ENCODE measurements at places on chromosomes 3 and 15.
A peak's percentile ranks its signal among the peaks of the same experiment; 100 is the strongest.

GRCh38 chr3:3084890-3085289 is 25.3 kb downstream of the IL5RA start:
- H3K4me1 ChIP-seq: no peaks in the 10 kb centered on the region
- H3K4me3 ChIP-seq: no peak overlapping the region
- H3K27ac ChIP-seq: no peak overlapping the region
- H3K27me3 ChIP-seq: no peaks in the 10 kb centered on the region

- H3K4me3 ChIP-seq: no peak overlapping the region
- no peaks in the 10 kb centered on the region for H3K36me3 ChIP-seq
- no peak overlapping the region for H3K27ac ChIP-seq
- H3K4me1 ChIP-seq: peaks cover 8% of the 10 kb centered on the region
- DNase-seq: no peak
Observed at GRCh38 chr15:65924004-65924403, 54.7 kb downstream of the RAB11A start.

GRCh38 chr15:87579537-87579936 is 677.0 kb downstream of the NTRK3 start:
- no peaks in the 10 kb centered on the region for H3K36me3 ChIP-seq
- H3K4me3 ChIP-seq: no peak overlapping the region
- no peaks in the 10 kb centered on the region for H3K4me1 ChIP-seq
- DNase-seq: no peak
- no peaks in the 10 kb centered on the region for H3K27me3 ChIP-seq

GRCh38 chr3:124373524-124373923 is 356.7 kb upstream of the UMPS start:
- no peaks in the 10 kb centered on the region for H3K27me3 ChIP-seq
- no peak for DNase-seq
- no peaks in the 10 kb centered on the region for H3K4me1 ChIP-seq
- no peaks in the 10 kb centered on the region for H3K36me3 ChIP-seq
- H3K27ac ChIP-seq: no peak overlapping the region

- peaks cover 3% of the 10 kb centered on the region for H3K4me1 ChIP-seq
- DNase-seq: no peak
- no peaks in the 10 kb centered on the region for H3K36me3 ChIP-seq
- no peak overlapping the region for H3K27ac ChIP-seq
- no peak overlapping the region for H3K4me3 ChIP-seq
Observed at GRCh38 chr3:184586851-184587250, 25.3 kb downstream of the EPHB3 start.

GRCh38 chr3:4977853-4978203 is 1.4 kb upstream of the BHLHE40 start:
- peak overlapping the region; percentile 93 for H3K4me3 ChIP-seq
- peaks cover 10% of the 10 kb centered on the region for H3K4me1 ChIP-seq
- H3K36me3 ChIP-seq: peaks cover under 1% of the 10 kb centered on the region
- no peak for DNase-seq

DNA sequence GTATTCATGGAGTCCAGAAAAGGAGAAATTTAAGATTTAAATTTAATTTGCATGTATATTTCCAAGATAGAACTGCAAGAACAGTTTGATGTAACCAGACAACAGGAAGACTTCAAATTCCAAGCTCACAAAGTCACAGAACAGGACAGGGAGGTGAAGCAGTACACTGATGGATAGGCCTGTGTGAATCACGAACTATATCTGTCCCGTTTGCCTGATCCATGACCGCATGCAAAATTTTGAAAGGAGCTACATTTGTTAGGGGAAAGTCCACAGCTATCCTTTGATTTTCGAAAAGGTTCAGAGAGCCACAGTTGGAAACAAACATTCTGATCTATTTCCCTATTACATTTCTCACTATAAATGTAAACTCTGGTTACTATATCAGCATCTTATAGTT is 79.5 kb upstream of the SLC12A8 start:
- DNase-seq: no peak
- H3K27me3 ChIP-seq: no peaks in the 10 kb centered on the region
- no peak overlapping the region for H3K27ac ChIP-seq
- no peak overlapping the region for H3K4me3 ChIP-seq
- H3K4me1 ChIP-seq: peaks cover 11% of the 10 kb centered on the region

- no peak overlapping the region for H3K27ac ChIP-seq
- no peaks in the 10 kb centered on the region for H3K27me3 ChIP-seq
- H3K36me3 ChIP-seq: no peaks in the 10 kb centered on the region
- no peak for DNase-seq
- no peak overlapping the region for H3K4me3 ChIP-seq
- no peaks in the 10 kb centered on the region for H3K4me1 ChIP-seq
Observed at GRCh38 chr3:152899306-152899705, 64.4 kb downstream of the P2RY1 start.

DNA sequence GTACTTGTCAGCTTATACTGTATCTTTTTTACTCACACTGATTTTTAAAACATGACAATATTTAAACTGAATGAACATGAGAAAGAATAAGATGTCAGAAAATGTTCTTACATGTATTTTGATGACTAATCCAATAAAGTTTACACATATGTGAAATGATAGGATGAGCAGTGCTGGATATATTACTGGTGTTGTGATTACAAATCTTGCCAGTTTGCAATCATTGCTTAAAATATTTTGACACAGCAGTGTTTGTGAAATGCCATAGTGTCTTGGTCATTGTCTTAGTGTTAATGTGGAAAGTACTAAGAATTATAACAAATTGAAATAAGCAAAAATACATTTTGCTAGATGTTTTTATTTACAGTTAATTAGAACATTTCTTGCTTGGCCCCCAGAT is 118.7 kb upstream of the MLF1 start:
- H3K36me3 ChIP-seq: no peaks in the 10 kb centered on the region
- no peaks in the 10 kb centered on the region for H3K4me1 ChIP-seq
- no peak overlapping the region for H3K27ac ChIP-seq
- H3K27me3 ChIP-seq: no peaks in the 10 kb centered on the region

DNA sequence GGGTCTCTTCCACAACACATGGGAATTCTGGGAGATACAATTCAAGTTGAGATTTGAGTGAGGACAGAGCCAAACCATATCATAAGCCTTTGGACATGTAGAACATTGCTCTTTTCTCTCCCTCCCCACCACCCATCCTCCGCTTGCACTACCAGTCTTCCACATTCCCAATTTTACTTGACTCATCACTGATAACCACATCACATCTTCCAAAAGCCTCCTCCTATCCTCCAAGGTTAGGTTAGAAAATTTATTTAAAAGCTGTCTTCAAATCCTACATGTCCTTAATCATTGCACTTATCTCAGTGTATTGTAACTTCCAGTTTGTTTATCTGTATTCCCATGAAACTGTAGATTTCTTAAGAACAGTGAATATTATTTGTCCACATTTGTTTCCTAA is 10.4 kb downstream of the ZBED2 start:
- no peaks in the 10 kb centered on the region for H3K4me1 ChIP-seq
- H3K4me3 ChIP-seq: no peak overlapping the region
- no peak for DNase-seq

DNA sequence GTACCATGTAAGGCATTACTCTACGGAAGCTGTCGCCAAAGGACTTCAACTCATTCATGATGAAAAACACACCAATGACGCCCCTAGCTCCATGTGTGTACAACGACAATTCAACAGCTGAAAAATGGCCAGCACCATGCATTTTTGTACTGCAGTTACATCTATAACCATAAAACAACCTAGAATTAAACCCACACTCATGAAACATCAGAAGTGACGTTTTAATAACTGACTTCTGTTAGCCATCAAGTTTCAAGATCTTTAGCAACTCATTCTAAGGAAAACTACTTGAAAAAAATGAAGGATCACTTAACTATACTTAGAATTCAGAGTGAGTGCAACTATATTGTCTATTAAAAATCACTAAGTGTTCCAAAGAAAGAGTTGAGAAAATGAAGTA is 84.9 kb downstream of the RFTN1 start:
- H3K4me1 ChIP-seq: peaks cover 29% of the 10 kb centered on the region
- H3K27me3 ChIP-seq: no peaks in the 10 kb centered on the region
- H3K4me3 ChIP-seq: no peak overlapping the region
- H3K27ac ChIP-seq: no peak overlapping the region
- no peak for DNase-seq

DNA sequence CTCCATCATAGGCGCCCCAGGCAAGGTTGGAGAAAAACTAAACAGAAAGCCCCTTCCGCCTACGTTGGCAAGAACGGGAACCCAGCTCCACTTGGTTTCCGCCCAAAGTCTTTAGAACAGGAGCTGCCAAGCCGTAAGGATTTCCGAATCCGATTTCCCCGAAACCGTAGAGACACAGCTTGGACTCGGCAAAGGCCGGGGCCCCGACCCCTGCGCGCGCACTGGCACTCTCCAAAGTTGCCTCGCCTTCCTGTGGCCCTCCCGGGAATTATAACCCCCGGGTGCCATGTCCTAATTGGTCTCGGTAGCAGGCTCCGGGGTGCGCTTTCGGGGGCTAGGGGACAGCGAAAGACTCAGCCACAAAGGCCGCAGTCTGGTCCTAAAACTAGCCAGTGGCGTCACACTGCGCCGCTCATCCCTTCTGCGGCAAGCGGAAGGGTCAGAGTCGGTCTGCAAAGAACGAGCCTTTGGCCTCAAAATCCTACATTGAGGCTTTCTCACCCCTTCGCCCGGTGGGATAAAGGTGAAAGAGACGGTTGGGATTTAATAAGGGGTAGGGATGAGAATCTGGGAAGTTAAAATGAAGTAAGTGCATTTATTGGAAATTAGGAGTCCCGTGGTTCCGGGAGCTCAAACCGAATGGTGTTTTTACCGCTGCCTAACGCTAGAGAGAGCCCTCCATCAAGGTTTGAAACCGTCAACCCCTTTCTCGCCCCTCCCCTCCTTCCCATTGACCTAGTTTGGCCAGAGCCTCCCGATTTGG is 6.8 kb downstream of the BCL6 start:
- no peaks in the 10 kb centered on the region for H3K27me3 ChIP-seq
- peak overlapping the region; percentile 92 for H3K4me3 ChIP-seq
- H3K4me1 ChIP-seq: peaks cover 42% of the 10 kb centered on the region
- DNase-seq: peak; percentile 77

GRCh38 chr3:39937874-39938273 is 128.5 kb downstream of the MYRIP start:
- no peak overlapping the region for H3K4me3 ChIP-seq
- no peaks in the 10 kb centered on the region for H3K27me3 ChIP-seq
- H3K27ac ChIP-seq: no peak overlapping the region
- no peaks in the 10 kb centered on the region for H3K36me3 ChIP-seq
- DNase-seq: no peak

GRCh38 chr3:141552440-141552991 is 65.7 kb downstream of the RASA2 start:
- peaks cover 6% of the 10 kb centered on the region for H3K36me3 ChIP-seq
- H3K4me1 ChIP-seq: no peaks in the 10 kb centered on the region
- no peaks in the 10 kb centered on the region for H3K27me3 ChIP-seq
- DNase-seq: no peak

GRCh38 chr3:65532215-65532614 is 506.5 kb downstream of the MAGI1 start:
- no peak overlapping the region for H3K4me3 ChIP-seq
- no peak for DNase-seq
- no peak overlapping the region for H3K27ac ChIP-seq

DNA sequence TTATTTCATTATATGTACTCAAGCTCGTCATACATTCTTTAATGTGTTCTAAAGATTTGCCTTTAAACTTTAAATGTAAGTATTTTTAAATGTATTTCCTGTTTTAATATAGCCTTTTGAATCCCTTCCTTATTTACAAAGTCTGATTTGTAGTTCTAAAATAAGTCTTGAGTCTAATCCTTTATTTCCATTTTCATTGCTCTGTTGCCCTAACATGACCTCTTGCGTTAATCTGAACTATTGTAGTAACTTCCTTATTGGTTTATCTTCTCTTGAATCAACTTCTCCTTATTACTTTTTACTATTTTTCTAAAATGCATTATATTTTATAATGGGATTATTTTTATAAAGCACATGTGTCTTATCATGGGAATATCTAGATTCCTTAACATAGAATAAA is 24.0 kb downstream of the KNL1 start:
- no peak overlapping the region for H3K27ac ChIP-seq
- H3K27me3 ChIP-seq: no peaks in the 10 kb centered on the region
- DNase-seq: no peak
- H3K4me1 ChIP-seq: no peaks in the 10 kb centered on the region
- H3K36me3 ChIP-seq: no peaks in the 10 kb centered on the region

- peaks cover 15% of the 10 kb centered on the region for H3K4me1 ChIP-seq
- no peaks in the 10 kb centered on the region for H3K27me3 ChIP-seq
- H3K27ac ChIP-seq: no peak overlapping the region
- H3K4me3 ChIP-seq: no peak overlapping the region
- DNase-seq: no peak
Observed at GRCh38 chr15:40310001-40310959, 2.5 kb upstream of the PLCB2 start.

DNA sequence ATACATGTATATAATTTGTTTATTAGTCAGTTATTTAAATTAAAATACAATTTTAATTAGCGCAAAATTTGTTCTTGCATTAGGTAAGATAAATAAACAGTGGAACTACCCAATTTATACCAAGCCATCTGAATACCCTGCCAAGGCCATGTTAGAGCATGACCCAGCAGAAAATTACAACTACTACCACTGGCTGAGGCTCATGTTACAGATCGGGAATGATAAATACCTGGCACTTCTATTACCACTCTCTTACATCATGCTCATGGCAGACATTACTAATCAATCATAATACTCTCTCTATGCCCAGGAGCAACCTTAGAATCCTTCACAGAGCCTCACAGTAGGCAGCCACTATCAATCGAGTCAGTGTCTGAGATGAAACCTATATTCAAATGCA is 21.2 kb upstream of the LMOD3 start:
- no peaks in the 10 kb centered on the region for H3K27me3 ChIP-seq
- H3K36me3 ChIP-seq: no peaks in the 10 kb centered on the region
- no peak for DNase-seq
- no peak overlapping the region for H3K27ac ChIP-seq
- no peak overlapping the region for H3K4me3 ChIP-seq

DNA sequence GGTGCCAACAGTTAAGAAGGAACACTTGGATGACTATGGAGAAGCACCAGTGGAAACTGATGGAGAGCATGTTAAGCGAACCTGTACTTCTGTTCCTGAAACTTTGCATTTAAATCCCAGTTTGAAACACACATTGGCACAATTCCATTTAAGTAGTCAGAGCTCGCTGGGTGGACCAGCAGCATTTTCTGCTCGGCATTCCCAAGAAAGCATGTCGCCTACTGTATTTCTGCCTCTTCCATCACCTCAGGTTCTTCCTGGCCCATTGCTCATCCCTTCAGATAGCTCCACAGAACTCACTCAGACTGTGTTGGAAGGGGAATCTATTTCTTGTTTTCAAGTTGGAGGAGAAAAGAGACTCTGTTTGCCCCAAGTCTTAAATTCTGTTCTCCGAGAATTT is 3.0 kb downstream of the SKIL start:
- peaks cover 71% of the 10 kb centered on the region for H3K4me1 ChIP-seq
- no peak for DNase-seq
- peak overlapping the region; percentile 98 for H3K4me3 ChIP-seq
- no peaks in the 10 kb centered on the region for H3K27me3 ChIP-seq

All from thoracic aorta (tissue), 2 donors.